DND-41 (cell line): ENCODE measurements at places on chromosomes 7 and 10.

DNA sequence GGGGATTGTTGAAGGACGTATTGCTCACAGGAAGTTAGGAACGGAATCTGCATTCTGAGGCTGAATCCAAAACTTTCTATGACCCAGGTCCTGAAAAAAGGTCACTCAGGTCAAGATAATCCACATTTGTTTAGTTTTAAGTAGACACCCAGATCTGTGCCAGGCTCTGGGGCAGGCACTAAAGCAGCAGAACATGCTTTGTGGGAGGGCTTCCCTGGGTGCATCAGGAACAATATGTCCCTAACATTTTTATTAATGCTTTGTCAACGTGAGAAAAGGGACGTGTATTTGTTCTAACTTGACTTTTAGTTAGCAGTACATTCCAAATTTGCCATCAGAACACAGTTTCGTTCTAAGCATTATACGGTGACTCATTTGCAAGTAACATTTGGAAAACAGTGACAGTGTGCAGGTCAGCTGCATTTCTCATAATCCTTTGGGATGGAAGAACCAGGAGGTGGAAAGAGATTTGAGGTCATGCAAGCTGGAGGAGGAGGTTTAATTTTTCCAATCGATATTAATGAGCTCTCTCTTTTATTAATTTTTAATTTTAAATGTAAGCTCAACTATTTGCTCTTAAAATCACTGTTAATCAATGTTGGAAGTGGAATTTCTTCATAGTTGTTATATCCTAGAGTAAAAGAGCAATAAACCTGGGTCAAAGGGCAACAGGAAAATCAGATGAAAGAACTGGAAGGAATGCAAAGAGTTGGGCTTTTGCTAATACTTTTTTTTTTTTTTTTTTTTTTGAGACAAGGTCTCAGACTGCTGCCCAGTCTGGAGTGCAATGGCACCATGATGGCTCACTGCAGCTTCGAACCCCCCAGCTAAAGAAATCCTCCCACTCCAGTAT is 35.0 kb downstream of the TAS2R41 start:
- no peak for DNase-seq

DNA sequence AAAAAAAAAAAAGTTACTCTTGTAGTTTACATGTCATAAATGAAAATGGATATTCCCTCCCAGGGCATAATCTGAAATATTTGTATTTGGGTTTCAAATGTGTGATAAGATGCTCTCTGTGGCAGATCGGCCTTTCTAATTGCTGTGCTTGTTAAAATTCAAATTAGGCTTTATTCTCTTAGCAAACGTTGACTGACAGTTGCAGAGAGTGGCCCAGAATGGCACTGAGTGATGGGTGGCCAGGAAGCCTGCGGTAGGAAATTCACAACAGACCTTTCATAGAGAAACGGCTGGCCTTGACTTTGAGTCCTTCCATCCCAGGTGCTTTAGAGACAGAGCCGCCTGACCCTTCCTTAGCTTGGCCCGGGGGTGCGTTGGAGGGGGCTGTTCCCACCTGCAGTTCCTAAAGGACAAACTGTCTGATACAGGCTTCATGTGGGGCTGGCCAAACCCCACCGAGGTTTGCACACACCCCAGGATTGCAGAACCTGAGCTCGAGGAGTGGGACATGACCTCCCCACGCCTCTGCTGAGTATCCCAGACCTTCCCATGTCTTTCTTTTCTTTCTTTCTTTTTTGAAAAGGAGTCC is 152.7 kb downstream of the CUX1 start:
- no peak for DNase-seq

DNA sequence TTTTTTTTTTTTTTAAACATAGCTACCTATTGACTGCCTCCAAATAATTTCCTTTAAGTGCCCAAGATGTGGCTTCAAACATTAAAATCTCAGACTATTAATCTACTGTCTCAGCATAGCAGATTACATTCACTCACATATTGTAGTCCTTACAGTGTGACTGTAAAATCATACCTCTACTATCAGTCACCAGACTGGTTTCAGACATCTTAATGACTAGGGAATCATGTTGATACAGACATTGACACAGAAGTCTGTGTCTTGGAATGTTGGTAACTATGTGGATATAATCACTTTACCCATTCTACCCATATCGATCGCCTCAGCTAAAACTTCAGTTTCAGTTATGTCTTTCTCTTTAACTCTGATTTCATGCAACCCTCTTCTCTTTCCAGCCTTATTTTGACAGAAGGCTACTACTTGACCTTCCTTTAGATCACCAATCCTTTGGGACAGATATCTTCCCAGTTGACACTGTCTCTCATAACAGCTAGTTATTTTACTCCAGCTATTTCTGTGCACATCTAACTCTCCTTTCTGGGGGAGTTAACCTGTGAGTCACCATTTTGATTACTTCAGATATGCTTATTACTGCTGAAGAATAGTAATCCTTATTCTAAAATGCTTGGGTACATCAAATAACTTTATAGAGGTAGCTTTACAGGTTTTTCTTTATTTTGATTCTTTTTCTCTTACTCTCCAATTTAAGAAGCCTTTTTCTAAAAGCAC is 7.0 kb downstream of the TNKS2 start:
- DNase-seq: no peak

DNA sequence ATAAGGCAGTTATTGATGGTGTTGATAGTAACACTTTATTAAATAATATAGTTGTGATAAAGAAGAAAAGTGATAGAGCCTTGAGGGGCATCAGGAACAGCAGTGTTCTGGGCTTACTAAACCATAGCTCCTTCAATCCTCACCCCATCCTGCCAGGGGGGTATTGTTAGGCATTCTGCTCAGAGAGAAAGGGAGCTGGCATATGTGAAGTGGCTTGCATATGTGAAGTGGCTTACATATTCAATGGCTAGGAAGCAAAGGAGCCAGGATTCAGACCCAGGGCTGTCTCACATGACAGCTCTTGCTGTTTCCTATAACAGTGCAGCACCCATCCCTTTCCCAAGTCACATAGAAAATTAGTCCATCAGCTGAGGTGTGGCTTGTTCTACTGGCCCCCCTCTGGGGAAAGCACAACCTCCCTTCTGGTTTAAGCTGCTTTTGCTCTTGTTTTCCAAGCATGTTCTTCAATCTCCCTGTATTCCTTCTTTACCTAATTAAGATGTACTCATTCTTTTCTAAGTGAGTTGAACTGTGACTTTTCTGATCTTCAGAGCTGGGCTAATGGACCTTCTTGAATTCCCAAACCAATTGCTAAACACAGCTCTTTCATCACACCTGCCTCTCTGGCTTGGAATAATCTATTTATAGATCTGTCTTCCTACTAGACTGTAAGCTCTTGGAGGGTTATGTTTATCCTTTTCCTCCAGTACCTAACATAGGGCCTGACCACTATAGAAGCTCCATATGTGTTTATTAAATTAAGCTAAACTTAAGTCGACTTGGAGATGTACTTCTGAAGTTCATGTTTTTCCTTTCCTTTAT is 108.7 kb upstream of the GLI3 start:
- DNase-seq: no peak

GRCh38 chr10:26173837-26174236 is 42.7 kb upstream of the GAD2 start:
- DNase-seq: no peak

DNA sequence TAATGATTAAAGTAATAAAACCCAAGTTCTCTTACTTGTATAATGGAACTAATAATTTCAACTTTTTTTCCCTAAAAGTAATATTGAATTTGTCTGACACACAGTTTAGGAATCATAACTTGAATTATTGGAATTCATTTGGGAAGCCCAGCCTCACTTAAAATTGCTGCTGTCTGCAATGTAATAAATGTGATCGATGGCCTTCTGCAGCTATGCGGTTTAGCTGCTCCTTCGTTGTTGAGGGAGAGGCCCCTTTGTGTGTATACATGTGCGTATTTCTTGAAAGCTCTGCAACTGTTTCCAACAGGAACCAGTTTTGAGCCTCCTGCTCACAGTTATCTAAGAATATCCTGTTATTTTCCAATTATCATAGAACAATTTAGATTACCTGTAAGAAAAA is 152.5 kb downstream of the AKR1D1 start:
- DNase-seq: no peak

DNA sequence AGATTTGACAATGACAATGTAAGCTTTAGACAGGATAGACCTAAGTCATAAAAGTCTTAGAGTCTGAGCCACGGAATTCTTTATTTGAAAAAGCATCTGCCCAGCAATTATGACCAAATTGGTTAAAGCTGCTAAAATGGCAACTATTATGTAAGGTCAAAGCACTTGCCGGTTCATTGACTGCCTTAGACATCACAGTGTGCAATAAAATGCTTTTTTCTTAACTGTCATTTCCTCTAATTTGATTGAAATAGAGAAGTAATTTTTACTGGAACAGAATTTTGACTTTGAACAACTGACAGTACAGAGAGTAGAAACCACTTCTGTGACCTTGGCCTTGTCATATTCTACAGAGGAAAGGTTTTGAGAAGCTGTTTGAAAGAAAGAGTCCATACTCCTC is 142.9 kb downstream of the THSD7A start:
- DNase-seq: no peak

- DNase-seq: no peak
These were observed 189.9 kb downstream of the TFEC start for GRCh38 chr7:115840702-115841101.

- DNase-seq: no peak
These were observed 33.5 kb upstream of the ANTXRL start for GRCh38 chr10:46253076-46254006.
